ENCODE measurements at places on chromosomes 12 and 14. TPM values are rescaled to one million over a fixed set of nuclear protein-coding genes. Genes with fewer than 3 reads are reported as not detected.

Gene VAMP1
- polyA plus RNA-seq = 14.8 TPM

Gene ACTR6
- polyA plus RNA-seq = 32.6 TPM

Gene VASH1
- polyA plus RNA-seq = 41.4 TPM

Gene MDM2
- polyA plus RNA-seq = 76.8 TPM

Gene SLC5A8
- 25.3 TPM for polyA plus RNA-seq

- DNase-seq = no peak
Observed at GRCh38 chr14:100079726-100080005, 14.4 kb downstream of the EVL start.

DNA sequence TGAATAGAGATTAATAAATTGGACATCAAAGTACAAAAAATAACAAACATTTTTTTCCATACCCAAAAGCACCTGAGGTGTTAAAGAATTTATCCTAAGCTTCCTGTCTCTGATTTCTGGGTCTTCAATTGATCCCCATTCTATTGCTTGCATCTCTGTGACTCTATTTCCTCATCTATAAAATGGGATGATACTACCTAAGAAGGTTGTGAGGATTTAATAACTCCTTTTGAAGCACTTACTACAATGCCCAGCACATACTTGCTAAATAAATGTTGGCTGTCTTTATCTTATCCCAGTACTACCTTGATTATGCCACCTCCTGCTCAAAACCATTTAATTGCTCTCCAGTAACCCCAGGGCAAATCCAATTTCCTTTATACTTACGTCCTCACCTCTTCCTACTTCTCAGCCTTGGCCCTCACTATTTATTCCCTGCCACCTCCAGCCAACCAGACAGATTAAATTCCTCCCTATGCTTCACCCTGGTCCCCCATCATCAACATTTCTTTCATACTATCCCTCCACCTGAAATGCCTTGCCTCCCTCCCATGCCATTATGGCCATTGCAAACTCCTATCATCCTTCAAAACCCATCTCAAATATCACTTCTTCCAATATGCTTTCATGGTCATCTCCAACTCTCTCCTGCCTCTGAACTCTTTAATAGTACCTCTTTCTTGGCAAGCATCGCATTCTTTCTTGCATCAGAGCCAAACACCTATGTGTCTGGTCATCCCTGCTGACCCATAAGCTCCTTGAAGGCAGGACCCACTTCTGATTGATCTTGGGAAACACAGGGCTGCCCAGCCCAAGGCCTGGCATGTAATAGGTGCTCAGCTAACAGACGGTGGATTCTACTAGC is 7.9 kb upstream of the ASIC1 start:
- DNase-seq = no peak

DNA sequence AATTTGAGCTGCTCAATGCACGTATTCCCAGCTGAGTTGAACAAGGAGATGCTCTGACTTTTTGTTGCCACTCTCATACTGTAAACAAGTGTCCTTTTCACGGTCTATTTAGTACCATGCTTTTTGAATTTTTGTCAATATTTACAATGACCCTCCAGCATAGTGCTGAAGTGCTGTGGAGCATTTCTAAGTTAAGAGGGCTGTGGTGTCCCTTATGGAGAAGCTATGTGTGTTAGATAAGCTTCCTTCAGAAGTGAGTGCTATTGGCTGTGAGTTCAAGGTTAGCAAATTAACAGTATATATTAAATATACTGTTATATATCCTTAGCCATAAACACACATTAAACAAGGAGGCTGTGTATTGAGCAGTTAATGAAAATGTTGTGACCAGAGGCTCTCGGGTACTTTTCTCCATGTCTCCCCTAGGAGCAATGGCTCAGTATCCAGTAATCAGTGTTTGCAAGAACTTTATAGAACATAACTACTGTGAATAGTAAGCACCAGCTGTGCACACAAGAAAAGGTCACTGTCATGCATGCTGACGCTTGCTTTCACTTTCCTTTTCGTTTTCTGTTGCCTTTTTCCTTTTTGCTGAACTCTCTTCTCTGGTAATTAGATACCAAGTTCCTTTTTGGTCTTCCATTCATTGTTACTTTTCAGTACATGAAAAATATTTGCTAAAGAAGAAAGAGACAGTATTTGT is 187.2 kb upstream of the NEDD1 start:
- peak; percentile 28 for DNase-seq

- no peak for DNase-seq
Observed at GRCh38 chr14:100296106-100296651, 10.1 kb downstream of the SLC25A29 start.

- DNase-seq = peak; percentile 34
Observed at GRCh38 chr12:63440048-63440447, 228.2 kb downstream of the DPY19L2 start.

DNA sequence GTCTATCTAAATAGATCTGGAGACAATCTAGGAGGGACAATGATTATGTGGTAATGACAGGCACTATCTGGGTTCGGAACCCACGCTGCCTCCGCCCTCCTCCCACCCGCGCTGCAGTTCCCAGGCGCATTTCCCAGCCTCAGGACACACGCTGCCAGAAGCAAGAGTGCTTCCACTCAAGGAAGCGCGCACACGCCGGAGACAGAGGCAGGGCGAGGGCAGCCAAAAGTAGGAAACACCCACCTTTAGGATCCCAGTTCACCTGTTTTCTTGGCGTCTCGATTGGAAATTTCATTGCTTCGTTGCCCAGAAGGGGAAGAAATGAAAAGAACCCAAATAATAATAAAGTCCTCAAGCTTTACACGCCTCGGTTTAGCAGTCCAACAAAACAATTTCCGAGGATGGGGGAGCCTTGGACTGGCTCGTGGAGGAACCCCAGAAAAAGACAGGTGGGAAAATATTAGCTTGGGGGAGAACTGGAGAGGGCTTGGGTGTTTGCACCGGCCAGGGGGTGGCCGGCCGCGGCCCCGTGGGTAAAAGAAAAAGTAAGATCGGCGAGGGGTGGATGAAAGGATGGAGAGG is 474 bp downstream of the KCNK10 start:
- no peak for DNase-seq

GRCh38 chr14:99863059-99863458 is 69.8 kb downstream of the EML1 start:
- DNase-seq = no peak

GRCh38 chr12:105676694-105677093 is 346.2 kb downstream of the C12orf75 start:
- no peak for DNase-seq

DNA sequence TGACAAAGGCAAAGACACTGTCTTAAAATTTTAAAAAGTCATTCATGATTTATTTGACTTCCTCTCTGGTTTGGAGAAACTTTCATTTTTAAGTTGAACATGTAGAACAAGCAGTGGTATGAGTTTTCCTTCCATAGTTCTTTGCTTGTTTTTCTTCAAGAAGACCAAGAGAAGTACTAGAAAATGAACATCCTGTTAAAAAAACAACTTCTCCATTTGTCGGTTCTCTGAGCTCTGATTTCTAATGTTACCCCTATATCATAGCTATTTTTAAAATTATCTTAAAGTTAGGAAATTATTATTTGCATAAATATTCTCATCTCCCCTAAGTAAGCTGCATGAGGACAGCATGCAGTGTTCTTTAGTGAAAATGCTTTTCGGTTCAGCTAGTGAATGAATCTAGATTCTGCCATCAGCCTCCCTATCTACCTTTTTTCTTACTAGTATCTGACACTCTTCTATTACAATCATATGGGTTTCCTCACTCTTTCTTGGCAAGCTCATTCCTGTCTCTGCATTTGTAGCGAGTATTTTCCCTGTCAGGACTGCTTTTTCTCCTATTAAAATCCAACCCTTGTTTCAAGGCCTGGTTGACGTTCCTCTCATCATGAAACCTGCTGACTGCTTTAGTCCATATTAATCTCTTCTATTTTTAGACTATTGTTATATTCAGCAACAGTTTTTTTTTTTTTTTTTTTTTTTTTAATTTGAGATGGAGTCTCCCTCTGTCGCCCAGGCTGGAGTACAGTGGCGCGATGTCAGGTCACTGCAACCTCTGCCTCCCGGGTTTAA is 15.8 kb downstream of the DIP2B start:
- no peak for DNase-seq

GRCh38 chr14:51441001-51441400 is 201.0 kb downstream of the TMX1 start:
- no peak for DNase-seq
